ENCODE measurements at places on chromosomes 1 and 21. TPM values are rescaled to one million over a fixed set of nuclear protein-coding genes. Genes with fewer than 3 reads are reported as not detected.

Gene DCST2
- total RNA-seq, result 0.20 TPM

Gene LCE1D
- not detected for total RNA-seq

Gene BSND
- total RNA-seq, result not detected

Gene GBP2
- 153 TPM for total RNA-seq

Gene UBXN10
- 1.2 TPM for total RNA-seq
